ENCODE measurements at places on chromosomes 7 and 10.

- no peak for DNase-seq
These were observed 454.2 kb upstream of the KLF6 start for GRCh38 chr10:4239186-4239585.

- no peak for DNase-seq
These were observed 51.7 kb downstream of the NRAP start for GRCh38 chr10:113612154-113612553.

DNA sequence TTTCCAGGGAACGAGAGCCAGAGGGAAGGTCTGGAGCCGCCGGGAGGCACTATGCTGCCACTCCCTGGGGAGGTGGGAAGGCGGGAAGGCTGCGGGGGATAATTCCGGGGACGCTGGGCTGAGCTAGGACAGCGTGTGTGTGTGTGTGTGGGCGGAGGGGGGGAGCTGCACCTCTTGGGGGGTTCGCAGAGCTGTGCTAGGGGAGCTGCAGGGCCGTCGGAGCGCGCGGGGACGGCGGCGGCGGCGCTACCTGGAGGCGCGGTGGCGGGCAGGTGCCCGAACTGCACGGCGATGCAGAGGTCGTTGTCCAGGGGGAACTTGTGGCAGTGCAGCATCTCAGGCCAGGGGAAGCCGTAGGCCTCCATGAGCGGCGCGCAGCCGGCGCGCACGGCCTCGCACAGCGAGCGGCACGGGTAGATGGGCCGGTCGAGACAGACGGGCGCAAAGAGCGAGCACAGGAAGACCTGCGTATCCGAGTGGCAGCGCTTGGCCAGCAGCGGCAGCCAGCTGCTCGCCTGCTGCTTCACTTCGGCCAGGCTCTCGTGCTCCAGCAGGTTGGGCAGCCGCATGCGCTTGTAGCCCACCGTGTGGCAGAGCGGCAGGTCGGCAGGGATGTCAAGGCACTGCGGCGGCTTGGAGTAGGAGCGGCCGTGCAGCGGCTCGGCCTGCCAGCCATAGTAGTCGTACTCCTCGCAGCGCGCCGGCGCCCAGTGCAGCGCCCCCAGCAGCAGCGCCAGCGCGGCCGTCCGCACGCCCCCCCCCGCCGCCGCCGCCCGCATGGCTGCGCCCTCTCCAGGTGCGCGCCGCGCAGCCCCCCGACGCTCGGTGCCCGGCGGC lies 526 bp downstream of the SFRP5 start:
- DNase-seq: no peak

DNA sequence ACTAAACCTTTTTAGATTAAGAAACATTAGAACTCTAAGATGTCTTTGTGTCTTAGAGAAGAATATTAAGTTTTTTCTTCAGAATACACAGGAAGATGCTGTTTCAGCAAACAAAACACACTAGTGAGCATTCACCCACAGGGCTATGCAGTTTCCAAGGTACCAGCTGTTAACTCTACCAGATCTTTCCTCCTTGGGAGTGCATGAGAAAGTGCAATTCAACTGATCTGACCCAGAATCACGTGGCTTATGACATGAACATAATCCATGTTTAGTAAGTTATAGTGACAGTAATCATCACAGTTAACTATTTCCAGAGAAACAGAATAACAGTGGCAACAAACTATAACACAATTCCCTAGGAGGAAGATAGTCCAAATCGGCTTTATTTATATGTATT lies 270.7 kb downstream of the CACNA2D1 start:
- no peak for DNase-seq

GRCh38 chr7:2259480-2259879 lies 17.5 kb downstream of the NUDT1 start:
- no peak for DNase-seq

DNA sequence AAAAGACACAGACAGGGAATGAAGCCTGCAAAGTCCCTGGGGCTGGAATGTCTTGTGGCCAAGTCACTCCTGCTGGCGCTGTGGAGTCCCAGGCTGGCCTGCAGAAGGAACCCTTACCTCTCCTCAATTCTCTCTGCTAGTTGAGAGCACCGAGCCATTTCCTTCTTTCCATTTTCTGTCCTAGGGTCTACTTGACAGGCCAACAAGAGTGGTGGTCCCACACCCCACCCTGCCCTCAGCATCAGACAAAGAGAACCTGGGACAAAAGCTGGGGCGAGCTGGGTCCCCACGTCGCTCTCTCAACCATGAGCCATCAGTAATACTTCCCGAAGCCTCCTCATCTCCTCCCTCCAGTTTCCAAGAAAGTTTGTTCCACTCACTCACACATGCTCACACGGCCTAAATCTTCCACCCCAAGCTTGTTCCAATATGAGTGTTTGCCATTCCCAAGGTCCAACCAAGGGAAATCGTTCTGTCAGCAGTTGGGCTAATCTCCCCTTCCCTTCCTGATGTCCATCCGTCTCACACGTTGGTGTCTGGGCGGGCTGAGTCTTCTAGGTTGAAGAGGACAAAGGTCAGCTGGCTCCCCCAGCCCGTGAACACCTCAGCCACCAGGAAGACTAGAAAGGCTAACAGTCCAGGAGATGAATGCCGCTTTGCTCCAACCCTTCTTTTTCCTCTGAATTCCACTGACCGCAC lies 44.3 kb downstream of the CLEC2L start:
- DNase-seq: no peak

GRCh38 chr7:50699143-50699542 lies 83.6 kb downstream of the GRB10 start:
- no peak for DNase-seq

DNA sequence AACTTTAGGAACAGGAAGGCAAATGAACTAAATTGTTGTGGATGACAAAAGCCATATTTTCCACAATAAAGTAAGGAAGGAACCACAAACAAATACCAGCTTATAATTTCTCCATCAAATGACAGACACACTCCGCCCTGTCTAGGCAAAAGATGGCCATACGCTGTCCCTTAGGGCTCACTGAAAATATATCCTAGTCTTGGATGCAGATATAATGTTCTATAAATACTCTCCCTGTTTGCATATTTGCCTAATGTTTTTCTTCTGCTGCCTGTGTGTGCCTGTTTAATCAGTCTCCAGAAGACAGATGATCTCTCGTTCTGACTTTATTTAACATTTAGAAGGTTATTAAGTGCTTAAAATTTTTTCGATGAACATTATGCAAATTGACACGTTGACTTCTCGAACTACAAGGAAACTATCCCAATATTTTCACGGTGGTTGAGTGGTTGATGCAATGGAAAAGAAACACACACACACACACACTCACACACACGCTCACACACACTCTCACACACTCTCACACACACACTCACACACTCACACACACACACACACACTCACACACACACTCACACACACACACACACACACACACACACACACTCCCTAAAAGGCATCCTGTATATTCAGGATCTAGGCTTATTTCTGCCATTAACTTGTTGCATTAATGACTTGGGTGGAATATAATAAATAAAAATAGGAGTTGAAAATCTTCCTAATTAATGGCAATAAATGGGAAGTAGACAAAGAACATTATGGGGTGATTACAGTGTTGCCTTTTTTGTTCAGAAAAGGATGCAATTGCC lies 297.1 kb downstream of the PRPF18 start:
- DNase-seq: no peak

Measured in CD4-positive, alpha-beta T cell treated with Interferon gamma for 1 hour (primary cell).